ENCODE measurements at places on chromosomes 7 and 10.

DNA sequence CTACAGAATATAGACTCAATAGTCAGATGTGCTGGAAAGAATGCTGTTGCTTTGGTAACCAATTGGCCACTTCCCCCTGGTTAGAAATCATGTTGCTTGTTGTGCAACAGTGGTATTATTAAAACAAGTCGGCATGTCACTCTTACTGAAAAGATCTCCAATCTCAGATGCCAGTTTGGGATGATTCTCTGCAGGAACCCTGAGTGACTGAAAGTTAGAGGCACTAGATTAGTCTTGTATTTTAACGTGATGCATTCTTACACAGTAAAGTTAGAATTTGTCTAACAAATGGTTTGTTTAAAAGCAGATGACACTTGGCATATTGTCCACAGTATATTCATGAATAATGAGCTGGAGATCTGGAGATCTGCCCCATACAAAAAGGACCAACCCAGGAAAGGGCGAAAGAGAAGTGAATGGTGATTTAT, 287.6 kb downstream of the TWIST1 start:
- peak; percentile 34 for DNase-seq

DNA sequence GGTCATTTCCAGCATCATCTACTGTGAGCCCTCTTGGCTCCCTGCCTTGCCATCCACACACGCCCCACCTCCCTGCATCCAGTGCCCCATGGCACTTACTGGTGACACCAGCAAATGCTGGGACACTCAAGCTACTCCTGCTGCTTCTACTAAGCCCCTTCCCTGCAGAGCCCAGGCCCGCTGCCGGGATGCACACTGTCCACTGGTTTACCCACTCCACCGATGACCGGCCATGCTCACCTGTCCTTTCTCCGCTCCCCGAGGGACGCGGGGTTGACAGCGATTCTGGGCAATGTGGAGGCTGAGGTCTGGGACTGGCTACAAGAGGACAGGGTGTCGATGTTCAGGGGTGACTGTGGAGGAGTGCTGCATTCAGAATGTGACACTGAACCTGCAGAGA, 110.2 kb downstream of the DLG5 start:
- DNase-seq, result no peak

DNA sequence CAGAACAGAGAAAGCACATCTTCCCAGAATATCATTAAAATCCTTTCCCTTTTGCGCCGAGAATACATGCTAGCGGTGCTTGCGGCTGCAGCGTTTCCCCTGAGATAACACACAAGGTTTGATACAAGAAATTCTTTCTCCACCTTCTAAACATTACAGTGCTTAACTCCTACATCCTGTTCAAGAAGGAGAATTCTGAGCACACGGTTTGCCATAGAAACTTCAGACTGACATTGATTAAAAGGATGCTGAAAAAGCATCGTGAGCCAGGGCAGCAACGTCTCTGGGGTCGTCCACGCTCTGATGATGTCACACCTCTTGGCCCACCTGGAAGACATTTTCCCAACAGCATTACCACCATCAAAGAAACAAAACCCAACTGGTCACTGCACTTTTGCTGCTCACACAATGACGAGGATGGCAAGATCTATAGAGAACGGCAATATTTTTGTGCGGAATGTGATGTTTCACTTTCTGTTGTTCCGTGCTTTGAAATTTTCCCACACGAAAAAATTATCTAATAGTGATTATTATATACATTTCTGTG, 27.0 kb upstream of the PRSS1 start:
- DNase-seq, result no peak

DNA sequence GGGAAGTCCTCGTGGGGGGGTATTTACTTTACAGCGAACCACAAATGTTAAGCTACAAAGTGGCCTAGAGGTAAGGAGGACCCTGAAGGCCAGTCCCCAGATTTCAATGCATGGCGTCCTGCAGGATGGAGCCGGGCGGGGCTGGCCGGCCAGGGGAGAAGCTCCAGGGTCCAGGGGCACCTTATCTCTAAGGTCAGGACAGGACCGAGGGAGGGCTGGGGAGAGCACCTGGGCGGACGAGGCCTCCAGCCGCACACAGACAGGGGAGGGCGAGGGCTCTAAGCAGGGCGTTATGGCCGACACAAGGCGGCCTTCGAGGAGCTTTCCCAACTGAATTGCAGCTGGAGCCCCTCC, 96.4 kb upstream of the DIP2C start:
- no peak for DNase-seq

GRCh38 chr7:35596061-35596460, 98.9 kb downstream of the HERPUD2 start:
- peak; percentile 19 for DNase-seq

DNA sequence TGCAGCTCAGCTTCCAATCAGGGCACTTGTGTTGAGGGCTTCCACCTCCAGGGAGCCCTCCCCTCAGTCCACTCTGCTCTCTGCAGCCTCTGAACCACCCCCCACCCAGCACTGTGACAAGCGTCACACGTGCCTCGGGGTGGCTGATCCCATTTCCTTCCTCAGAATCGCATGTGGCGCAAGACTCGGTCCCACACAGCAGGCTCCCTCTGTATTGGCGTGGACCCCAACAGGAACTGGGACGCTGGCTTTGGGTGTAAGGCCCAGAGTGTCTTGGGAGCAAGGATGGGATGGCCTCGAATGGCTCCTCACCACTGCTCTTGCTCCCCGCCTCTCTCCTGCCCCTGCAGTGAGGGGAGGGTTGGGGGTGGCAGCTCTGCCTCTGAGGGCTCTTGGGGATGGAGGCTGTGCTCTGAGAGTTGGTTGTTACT, 4.1 kb downstream of the CPA1 start:
- DNase-seq, result no peak

- no peak for DNase-seq
Measured at GRCh38 chr10:92328993-92329392, 38.0 kb downstream of the MARCHF5 start.

DNA sequence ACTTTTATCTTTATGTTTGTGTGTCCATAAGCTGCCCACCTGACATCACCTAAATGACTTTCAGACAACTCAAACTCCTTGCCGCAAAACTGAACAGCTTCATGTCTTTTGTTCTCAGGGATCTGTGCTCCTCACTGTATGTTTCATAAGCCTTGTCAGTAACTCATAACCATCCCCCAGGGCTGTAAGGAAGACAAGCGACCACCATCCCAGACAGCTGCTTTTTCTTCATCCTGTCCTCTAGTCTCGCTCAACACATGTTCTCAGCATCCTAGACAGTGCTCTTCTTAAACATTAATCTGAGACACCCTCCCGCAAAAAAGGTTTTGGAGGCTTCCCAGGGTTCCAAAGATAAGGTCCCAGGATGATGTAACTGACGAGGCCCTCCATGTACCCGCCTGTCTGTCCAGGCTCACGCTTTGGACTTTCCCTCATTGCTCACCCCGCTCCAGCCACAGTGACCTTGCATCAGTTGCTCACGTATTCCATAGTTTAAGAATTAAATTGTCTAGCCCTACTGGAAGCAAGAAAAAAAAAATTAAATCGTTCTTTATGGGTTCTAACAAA, 69.8 kb downstream of the MAP3K8 start:
- DNase-seq, result no peak

DNA sequence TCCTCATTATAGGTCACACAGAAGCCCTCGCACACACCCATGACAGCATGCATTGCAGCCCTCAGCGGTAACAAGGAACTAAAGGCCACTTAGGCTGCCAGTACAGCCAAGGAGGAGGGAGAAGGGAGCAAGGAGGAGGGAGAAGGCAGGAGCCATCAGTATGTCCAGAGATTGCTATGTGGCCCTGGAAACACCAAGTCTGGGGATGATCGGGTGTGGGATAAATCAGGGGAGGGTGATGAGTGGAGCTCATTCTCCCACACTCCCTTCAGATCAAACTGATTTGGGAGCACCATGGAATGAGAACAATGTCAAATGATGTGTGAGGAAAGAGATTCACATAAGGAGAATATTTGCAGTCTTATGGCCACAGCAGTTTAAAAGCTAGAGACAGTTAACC, 350.9 kb downstream of the TNS3 start:
- no peak for DNase-seq

DNA sequence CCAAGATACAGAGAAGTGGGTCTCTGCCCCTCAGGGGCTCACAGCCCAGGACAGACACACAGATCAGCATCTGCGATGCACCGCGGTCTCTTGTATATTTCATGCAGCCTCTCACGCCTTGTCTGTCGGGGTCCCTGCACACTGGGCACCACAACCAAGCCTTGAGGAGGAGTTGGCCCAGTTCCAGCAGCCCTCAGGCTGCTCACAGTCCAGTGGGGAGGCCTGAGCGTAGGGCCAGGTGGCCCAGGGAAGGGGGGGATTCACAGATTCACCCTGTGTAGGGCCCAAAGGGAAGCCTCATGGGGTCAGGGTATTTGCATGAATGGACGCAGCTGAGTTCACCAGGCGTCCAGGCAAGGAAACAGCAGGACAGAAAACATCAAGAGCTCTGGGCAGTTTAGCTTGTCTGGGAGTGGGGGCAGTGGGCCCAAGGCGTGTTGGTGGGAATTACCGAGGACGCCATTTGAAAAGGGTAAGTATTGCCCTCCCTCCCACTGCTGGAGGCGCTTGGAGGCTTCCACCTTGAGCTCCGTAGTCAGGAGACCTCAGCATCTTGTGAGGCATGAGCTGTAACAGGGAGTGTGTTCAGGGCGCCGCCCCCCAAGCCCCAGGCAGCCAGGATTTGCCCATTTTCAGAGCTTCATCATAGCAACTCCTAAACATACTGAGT, 129.1 kb upstream of the CHST15 start:
- DNase-seq, result no peak

DNA sequence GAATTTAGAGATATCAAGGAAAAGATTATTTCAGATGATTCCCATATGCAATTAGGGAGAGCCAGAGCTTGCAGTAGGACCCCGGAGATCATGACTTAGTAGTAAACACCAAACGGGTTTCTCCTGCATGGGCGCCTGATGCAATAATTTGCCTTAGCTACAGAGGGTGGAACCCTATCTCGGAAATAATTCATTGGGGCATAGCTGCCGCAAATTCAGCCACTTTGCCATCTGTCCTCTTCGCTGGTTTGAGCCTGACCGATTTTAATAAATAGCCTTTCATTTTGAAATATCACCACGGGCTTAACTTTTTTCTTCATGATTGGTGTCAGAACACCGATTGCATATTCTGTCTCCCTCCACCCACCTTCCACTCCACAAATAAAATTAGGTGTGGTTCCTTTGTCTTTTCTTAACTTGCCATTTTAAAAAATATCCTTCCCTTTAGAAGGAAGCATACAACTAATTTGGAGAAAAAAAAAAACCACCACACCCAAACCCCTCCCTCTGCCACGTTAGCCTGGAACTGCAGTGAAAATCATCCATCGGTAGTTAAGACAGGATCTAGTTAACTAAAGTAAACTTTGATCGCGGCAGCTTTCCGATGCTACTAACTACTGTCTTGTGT, 1.4 kb downstream of the GARS1 start:
- DNase-seq, result no peak

- DNase-seq, result no peak
Measured at GRCh38 chr10:100621360-100622205, 85.8 kb downstream of the HIF1AN start.

DNA sequence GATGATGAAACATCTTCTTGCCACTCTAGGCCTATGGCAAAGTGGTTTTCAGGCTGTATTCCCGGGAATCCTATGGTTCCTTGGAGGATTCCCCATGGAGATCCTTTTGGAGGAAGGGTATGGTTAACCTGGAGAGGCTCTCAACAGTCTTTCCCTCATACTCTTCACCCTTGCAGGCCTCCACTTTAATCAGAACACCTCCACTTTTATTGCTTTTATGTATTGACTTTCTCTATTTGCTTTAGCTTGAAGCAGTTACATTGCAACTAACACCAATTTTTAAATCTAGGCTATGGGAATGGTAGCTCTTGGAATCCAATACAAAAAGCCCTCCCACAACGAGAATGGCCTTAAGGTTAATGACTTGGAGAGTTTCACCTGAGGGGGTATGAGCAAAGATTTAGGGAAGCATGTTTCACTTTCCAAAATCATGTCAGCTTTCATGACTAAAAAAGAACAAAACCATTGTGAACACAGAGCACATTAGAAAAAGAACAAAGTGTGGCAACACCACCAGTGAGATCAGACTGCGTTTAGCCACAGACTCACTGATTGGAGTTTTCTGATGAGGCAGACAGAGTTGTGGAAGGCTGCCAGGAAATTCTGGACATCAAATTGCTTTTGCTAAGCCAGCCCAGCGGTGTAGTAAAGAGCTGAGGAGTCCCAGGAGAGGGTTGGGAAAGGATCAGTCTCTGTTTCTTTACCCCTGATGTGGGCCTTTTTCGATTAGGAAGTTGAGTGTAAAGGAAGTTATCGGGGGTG, 130.4 kb upstream of the BMPER start:
- no peak for DNase-seq

- no peak for DNase-seq
Measured at GRCh38 chr10:6458814-6459213, 121.3 kb downstream of the PRKCQ start.

All from HS-5 (cell line).